Activated T-helper 17 cell treated with anti-CD3 and anti-CD28 coated beads, Interleukin-2, amount 50 U/mL, for 72 hours (primary cell): ENCODE measurements at places on chromosomes 1 and 21. TPM values are rescaled to one million over a fixed set of nuclear protein-coding genes. Genes with fewer than 3 reads are reported as not detected.

Gene PCAT6
- 1.8 TPM for total RNA-seq

Gene CR1L
- total RNA-seq, result 0.32 TPM

Gene CC2D1B
- 39.8 TPM for total RNA-seq

Gene PTPN7
- 238 TPM for total RNA-seq

Gene S100A5
- 3.2 TPM for total RNA-seq

Gene KIF21B
- total RNA-seq, result 64.2 TPM

Gene RIPK4
- total RNA-seq, result not detected

Gene GBP3
- 7.6 TPM for total RNA-seq

Gene GSTM3
- total RNA-seq, result 30.2 TPM

GRCh38 chr1:226447932-226448665 is 40.2 kb upstream of the PARP1 start:
- no peak for ATAC-seq

DNA sequence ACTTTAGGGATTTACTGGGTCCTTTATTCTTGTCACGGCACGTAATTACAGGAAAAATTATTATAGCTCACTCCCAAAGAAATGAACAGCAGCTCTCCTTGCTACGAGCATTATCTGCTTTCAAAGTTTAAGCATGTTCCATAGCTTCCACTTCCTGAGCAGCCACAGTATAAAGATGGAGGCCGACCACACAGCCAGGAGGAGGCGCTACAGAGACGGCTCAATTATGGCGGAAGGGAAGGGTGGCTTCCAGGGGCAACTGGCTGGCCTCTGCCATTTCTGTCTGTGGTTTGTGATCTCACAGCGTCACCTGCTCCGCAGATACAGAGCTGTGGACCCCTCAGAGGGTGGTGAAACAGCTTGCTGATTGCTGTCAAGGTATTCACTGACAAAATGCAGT is 212.3 kb upstream of the GREM2 start:
- no peak for ATAC-seq

DNA sequence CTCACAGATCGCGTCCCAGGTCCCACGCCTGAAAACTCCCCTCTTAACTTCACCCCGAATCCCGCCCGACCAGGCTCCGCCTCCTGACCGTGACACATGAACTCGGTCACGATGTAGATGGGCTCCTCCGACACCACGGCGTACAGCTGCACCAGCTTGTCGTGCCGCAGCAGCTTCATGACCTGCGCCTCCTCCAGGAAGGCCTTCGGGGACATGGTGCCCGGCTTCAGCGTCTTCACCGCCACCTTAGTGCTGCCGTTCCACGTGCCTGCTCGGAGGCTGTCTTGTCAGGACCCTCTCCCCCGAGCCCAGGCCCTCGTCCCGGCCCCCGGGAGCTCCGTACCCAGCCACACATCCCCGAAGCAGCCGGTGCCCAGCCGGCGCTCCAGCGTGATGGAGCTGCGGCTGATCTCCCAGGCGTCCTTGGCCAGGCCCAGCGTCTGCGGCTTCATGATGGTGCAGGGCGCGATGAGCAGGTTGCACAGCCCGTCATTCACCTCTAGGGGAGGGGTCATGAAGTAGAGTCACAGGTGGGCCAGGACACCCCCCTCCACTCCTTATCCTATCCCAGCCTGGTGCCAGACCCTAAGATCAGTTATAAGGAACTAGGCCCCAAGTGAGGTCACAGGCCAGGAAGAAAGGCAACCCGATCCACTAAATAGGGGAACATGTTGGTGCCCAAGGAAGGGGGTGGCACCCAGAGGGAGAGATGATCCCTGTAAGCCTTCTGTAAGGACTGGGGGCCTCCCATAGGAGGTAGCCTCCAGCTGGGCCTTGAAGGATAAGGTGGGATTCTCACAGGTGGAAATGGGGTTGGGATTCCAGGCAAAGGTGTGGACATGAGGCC is 11.6 kb upstream of the AHDC1 start:
- no peak for ATAC-seq

GRCh38 chr1:69649383-69649990 is 81.8 kb downstream of the LRRC7 start:
- no peak for ATAC-seq

- ATAC-seq, result no peak
These were observed 58.0 kb downstream of the SLC27A3 start for GRCh38 chr1:153833171-153833570.

- no peak for ATAC-seq
These were observed 659.1 kb downstream of the MRPL39 start for GRCh38 chr21:24948186-24948585.

GRCh38 chr21:29177800-29178199 is 47.4 kb downstream of the MAP3K7CL start:
- no peak for ATAC-seq

GRCh38 chr1:35190784-35191183 is 2.2 kb downstream of the SFPQ start:
- no peak for ATAC-seq

DNA sequence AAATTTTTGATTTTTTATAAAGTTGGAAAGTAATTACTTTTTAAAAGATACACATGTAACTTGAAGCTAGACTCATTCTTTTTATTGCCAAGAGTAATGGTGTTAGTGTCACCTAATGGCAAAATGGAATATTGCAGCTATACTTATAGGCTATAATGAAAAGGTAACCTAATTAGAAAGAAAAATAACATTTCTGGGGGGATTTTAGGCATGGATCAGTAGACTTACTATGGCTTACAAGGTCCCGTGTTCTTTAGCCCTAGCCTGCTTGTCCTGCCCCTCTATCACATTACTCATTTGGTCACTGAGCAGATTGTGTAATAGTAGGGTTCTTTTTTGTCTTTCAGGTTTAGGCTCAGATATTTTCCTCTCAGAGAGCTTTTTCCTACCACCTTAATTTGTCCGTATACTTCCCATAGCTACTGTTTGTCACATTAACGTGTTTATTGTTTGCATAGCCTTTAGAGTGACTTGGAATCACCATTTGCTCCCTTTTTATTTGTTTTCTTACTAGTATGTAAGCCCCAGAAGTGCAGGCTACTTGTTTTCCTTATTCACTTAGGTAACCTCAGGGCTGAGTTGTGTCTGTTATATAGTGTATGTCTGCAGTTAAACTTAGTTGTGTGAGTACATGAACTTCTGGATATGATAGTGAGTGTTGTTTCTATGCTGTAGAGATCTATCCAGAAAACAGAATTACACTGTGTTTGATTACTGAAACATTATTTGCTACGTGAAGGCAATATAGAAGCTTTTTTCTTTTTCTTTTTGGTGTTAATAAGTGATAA is 58.7 kb downstream of the RABGAP1L start:
- no peak for ATAC-seq

DNA sequence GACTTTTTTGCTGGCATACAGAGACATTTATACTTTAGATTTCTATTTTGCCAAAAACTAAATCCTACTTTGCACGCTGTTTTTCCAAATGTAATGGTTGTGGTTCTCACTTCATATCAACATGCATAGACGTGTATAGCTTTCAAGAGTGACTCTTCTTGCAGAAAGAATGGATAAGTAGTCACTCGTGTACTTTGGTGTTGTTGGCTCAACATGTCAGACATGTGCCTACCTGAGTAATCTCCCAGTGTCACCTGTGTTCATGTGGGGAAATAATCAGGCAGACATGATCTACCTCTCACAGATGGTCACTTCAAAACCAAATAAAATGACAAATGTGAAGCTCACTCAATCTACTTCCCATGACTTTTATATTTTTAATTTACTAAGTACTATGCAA is 73.1 kb downstream of the GPR88 start:
- no peak for ATAC-seq

- ATAC-seq, result no peak
These were observed 218.8 kb downstream of the NTNG1 start for GRCh38 chr1:107359472-107360241.

GRCh38 chr1:41898191-41898713 is 20.5 kb downstream of the HIVEP3 start:
- peak; percentile 97 for ATAC-seq

DNA sequence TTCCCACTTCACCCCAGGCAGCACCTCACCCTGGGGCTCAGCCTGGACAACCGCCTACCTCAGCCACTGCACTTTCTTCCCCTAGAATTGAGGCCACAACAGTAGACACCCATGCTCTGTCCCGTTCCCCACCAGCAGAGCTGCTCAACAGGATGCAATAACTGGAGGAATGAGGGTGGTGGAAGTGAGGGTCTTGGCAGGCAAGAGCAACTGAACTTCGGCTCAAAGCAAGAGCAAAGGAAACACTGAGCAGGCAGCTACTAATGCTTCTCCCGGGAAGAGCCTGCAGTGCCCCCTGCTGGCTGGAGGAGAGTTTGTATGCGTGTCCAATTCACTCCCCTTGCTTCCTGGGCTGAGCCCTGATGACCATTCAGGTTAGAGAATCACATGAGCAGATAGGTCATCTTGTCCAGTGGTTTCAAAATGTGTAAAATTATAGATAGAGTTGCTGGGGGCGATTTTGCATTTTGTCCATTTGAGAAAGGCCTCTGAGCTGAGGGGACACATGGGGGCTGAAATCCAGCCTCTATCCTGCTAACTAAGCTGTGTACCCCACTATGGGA is 13.9 kb downstream of the NT5C1A start:
- peak; percentile 77 for ATAC-seq

- no peak for ATAC-seq
These were observed 5.7 kb upstream of the TTLL10 start for GRCh38 chr1:1167841-1168450.

DNA sequence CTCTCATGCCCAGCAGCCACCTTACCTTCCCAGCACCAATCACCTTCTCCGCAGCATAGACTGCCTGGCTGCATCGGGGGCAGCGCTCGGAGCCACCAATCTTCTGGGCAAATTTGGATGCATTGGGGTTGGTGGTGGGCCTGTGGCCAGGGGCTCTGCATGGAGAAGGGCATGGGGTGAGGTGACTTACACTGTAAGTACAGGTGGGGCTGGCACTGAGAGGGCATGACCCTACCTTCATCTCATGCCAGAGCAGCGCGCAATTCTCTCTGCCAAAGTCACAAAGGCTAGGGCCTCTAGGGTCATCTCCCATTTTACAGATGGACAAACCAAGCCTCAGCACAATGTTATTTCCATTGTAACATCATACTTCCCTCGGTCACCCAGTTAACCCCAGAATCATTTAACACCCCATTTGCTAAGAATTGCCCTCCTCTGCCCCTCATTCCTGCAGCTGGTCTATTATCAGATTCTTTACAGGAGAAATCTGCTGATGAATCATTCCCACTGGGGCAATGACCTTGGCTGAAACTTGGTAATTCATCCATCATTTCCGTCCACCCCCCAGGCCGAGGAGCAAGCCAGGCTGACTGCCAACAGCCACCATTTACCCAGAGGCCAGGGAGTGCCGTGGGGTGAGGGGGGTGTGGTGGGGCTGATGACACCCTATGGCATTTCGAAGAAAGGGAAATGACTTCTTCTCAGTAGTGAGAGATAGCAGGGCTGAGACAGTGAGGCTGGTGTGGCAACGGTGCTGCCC is 17.9 kb downstream of the CSRP1 start:
- no peak for ATAC-seq

GRCh38 chr21:45774291-45774690 is 130.8 kb downstream of the PCBP3 start:
- ATAC-seq, result no peak

GRCh38 chr1:46790446-46791101 is 8.3 kb upstream of the CYP4B1 start:
- ATAC-seq, result no peak

- ATAC-seq, result no peak
These were observed at the start of gene TPTE for GRCh38 chr21:10521091-10521598. Gene TPTE (plus strand): TSS chr21:10521583. CDS start chr21:10538724, 17,141 bp downstream.

DNA sequence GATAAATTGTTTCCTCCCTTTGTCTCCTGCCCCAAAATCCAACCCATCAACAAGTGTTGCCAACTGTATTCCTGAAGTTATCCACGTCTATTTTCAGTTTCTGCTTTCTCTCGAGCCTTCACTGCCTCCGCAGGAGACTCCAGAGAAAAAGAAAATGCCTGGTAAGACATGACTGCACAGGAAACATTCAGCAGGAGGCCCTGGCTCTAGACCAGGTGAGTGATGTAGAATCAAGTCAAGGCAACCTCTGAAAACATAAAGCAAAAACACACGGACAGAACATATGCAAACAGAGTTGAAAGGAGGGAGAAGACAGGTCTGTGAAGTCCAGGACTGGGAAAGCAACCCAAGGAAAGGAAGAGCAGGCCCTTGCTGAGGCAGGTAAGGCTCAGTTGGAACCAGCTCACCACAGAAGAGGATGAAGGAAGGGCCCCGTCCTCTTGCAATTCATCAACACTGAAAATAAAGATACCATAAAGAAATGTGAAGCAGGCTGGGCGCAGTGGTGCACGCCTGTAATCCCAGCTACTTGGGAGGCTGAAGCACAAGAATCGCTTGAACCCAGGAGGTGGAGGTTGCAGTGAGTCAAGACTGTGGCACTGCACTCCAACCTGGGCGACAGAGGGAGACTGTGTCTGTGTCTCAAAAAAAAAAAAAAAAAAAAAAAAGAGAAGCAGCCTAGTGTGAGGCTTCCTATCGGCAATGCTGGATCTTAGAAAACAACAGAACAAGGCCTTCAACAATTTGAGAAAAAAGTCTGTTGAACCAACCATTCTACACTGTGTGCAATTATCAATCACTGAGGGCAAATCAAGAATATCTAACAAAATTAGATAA is 8.8 kb downstream of the NOL9 start:
- ATAC-seq, result peak; percentile 53

DNA sequence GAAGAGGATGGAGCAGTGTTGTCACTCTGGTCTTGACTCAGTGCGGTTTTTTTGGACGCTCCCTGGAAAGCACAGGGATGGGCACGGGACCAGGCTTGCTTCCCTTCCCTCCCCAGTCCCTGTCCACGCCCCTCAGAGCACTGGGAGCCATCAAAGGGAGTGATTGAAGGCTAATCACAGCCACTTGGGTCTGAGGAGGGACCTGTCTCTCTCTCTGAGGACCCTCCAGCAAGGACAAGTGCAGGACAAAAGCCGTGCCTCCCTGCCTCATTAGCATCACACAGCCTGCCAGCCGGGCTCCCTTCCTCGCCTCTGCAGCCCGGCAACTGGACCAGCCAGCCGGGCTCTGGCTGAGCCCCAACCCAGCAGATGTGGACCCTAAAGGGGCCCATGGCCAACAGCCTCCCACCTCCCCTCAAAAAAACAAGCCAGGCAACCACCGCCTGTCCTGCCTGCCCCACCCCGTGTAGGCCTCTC is 18.6 kb upstream of the PDZK1IP1 start:
- ATAC-seq, result no peak

- ATAC-seq, result peak; percentile 77
These were observed 9.4 kb downstream of the TPM3 start for GRCh38 chr1:154182344-154183045.

GRCh38 chr1:11498956-11499594 is 20.1 kb downstream of the DISP3 start:
- ATAC-seq, result no peak

DNA sequence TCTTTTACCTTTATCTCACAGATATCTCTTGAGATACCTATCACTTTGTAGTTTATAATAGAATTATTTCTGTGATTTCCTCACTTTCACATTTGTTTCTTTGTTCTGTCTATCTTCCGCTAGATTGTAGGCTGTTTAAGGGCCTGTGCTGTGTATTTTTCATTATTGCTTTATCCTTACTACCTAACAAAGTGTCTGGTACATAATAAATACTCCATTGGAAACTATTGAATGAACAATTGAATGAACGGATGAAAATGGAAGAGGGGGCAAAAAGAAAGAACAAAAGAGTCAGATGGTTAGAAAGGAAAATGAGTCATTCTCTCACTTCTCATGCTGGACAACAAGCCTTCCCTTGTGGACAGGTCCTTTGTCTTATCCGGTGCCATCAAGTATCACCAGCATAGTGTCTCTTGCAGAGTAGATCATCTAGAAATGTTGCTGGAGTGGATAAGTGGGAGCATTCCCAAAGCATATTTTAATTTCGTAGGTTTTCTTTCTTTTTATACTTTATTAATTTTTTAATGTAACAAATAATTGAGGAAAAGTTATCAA is 159.8 kb downstream of the NEK7 start:
- ATAC-seq, result no peak
